ENCODE measurements at places on chromosomes 16 and 17. TPM values are rescaled to one million over a fixed set of nuclear protein-coding genes. Genes with fewer than 3 reads are reported as not detected.

DNA sequence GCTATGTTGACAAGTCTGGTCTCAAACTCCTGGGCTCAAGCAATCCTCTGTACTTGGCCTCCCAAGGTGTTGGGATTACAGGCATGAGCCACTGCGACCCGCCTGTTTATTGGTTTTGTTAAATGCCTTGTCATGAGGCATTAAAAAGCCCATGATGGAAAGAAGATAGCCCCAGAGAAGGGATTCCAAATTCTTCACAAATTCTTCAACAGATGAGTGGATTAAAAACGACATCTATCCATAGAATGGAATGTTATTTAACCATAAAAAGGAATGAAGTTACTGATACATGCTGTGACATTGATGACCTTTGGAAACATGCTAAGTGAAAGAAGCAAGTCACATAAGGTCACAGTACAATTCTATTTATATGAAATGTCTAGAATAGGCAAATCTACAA is 4.7 kb downstream of the SGF29 start:
- DNase-seq: no peak

- no peak for DNase-seq
Observed at GRCh38 chr16:1975432-1976215, 3.8 kb downstream of the TBL3 start.

GRCh38 chr17:19705771-19706770 is 10.3 kb downstream of the SLC47A2 start:
- DNase-seq: peak; percentile 37

GP1BA gene
- total RNA-seq: not detected

NAGS gene
- 3.7 TPM for total RNA-seq

CTF1 gene
- total RNA-seq: 0.72 TPM
